ENCODE measurements at places on chromosomes 3 and 15.

- no peak for DNase-seq
These were observed 11.5 kb downstream of the CRYGS start for GRCh38 chr3:186532598-186533072.

DNA sequence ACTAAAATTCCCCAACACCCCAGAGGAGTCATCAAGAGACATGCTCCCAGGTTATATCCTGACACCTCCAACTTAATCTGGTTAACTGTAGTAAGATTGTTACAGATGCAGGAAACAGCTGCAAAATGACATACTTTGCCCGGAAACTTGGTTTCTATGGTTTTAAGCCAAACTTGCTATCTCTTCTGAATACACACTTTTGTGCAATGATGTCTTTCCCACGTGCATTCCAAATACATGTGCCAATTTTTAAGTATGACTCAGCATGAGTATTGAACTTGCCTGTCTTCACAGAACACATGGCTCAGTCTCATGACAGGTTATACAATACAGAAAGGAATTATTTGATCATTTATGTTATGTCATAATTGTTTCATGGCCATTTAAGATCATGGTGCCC is 207.0 kb upstream of the DCBLD2 start:
- DNase-seq: no peak

- no peak for DNase-seq
These were observed 186.9 kb downstream of the KLHL25 start for GRCh38 chr15:85607842-85608241.

DNA sequence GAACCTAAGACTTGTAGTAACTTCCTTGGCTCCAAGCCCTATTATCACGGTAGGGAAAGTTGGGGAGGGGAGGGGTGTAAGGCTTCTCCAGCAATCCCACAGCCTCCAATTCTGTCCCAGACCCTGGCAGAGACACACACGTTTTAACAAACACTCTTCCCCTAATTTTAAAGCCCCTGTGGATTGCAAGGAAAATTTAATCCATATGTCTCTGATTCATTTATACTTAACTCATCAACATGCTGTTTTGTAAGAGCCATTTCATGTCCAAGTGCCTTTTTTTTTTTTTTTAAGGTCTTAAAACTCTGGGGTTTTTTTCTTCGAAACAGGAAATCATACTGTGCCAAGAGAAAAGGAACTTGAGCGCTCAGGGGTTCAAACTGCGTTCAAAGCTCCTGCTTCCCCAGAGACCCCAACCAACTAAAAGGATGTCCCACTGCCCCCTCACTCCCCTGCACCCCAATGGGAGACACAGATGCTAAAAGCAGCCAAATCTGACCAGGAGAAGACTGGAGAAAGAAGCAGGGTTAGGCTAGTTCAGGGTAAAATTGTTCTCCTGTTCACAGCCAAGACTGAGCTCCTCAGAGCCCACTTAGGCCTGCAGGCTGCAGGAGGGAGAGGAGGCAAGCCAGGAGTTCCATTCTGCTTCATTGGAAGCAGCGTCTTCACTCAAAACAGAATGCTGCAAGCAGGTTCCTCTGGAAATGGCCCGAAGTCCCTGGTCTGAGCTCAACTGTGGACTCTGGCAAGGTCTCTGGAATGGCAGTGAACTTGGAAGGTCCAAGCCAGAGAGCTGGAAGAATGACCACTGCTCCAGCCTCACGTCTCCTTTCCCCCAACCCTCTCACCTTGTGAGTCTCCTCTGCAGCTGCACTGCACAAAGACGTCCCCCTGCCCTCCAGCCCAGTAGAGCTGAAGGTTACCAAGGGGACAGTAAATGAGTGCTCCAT is 172.5 kb downstream of the NTRK3 start:
- no peak for DNase-seq

GRCh38 chr3:50163572-50164455 is 8.7 kb downstream of the SEMA3F start:
- peak; percentile 21 for DNase-seq

DNA sequence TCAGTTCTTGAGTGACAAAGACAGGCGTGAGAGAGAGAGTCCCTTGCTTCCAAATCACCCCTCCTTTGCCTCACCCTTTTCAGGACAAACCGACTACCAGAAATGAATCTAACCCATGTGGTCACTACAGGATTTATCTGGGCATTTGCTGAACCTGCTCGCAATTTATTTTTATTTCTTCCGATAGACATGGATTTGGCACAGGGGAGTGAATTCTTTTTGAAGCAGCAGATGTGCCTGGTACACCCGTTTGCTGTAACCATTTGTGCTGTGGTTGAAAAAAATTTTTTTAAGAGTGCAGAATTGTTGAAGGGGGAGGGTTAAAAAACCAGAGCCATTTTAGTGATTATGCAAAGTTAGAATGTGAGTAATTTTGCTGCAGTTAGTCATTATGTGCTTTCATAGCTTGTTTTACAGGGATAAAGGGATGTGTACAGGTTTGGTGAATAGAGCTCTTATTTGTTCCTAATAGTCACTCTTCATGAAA is 442.0 kb downstream of the LPP start:
- no peak for DNase-seq

DNA sequence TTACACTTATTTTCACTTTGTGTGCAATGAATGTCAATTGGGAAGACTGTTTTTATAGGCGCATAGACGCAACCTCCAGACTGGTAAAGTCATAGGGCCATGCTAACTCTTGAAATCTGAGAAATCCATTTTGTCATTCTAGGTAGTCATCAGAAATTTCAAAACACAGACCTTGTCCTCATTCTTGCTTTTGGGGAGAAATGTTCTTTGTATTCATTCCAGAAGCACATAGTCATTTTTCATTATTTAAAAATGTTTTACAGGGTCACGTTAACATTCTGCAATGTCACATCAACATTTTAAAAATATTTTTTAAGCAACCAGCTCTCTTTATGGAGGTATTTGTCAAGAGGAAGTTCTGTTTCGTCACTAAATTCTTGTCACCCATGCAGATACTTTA is 898.4 kb downstream of the PDCD6IP start:
- no peak for DNase-seq

DNA sequence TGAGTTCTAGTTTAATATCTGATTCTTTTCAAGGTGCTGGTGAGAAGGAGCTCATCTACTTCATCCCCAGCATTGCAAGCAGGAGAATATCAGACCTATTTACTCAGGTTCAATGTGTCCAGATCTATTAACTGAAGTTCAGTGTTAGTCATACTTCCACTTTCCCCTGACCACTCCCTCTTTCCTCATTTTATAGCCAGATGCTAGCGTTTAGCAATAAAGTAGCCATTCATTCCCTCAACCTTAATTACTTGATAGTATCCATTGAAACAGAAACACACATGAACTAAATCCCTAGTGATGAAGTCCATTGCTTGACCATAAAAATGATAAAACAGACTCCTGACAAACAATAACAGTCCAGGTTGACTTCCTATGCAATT is 60.0 kb downstream of the RPL22L1 start:
- no peak for DNase-seq

- DNase-seq: no peak
These were observed 237.3 kb downstream of the XXYLT1 start for GRCh38 chr3:195033531-195034091.

DNA sequence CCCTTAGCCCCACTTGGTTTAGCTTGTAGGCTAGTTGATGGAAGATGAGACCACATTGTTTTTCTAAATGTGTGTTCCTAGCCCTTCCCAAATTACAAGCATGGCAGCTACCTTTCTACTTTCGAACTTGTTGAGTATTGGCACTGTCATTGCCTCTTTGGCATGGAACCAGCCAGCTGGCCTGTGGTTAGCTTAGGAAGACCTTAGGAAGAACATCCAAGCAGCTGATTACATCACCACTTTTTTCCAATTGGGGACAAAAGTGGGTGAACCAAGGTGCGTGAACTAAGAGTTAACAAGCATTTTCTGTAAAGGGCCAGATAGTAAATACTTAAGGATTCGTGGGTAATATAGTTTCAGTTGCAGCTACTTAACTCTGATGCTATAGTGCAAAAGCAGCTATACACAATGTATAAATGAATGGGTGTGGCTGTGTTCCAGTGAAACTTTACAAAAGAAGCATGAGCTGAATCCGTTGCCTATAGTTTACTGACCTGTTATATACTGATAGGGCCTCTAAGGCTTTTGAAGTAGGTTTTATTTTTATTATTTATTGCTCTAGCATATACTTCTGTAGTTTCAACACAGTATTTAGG is 8.5 kb downstream of the KLHL18 start:
- DNase-seq: no peak

- DNase-seq: no peak
These were observed 45.1 kb upstream of the RSL24D1 start for GRCh38 chr15:55241891-55242290.

DNA sequence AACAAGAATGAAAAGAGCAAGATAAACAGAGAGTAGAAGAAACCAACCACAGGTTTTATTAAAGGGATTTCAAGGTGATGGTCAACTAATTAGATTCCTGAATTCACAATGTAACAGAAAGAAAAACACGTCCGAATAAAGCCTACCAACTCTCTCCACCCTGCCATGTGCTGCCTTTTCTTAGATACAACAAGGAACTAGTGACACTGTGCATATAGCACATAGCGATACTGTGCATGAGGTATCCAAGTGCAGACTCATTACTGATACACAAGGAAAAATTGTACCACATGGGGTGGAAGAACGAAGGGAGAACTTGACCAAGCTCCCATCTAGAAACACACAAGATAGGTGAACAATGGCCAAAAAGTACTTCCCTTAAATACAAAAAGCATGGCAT is 154.6 kb downstream of the MAGI1 start:
- no peak for DNase-seq

DNA sequence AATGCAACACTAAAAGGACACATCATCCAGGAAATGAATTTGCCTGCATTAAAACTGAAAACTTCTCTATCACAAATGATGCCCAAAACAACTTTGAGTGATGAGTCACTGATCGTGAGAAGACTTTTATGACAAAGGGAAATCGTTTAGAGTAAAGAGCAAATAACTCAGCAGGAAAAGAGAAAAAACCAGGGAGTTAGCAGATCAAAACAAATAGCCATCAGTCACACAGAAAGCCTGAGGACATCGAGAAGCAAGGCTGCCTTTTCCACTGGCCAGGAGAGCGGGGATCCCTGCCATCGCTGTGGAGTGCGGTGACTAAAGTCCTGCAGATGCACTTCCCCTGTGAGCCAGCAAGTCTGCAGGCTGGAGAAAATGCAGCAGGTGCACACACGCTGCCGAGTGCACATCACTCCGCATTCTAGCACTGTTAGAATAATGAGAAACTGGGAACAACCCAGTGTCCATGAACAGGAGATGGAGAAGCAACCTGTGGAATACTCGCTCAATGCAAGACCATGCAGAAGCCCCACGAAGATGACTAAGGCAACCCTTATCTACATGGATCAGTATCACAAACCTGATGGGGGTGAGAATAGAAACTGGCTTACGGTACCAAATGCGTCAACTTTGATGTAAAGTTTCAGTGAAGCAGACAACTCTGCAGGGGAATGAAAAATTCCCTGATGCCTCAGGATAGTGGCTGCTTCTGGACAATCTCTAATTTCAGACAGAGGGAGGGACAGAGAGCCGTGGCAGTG is 86.4 kb downstream of the NSMCE3 start:
- no peak for DNase-seq
